HEK293T (cell line): ENCODE measurements at places on chromosomes 1 and 21.
A peak's percentile ranks its signal among the peaks of the same experiment; 100 is the strongest.

GRCh38 chr21:34887105-34887442 is 162.0 kb downstream of the RUNX1 start:
- DNase-seq = no peak

GRCh38 chr1:58841455-58841854 is 57.6 kb upstream of the JUN start:
- DNase-seq = peak; percentile 53

DNA sequence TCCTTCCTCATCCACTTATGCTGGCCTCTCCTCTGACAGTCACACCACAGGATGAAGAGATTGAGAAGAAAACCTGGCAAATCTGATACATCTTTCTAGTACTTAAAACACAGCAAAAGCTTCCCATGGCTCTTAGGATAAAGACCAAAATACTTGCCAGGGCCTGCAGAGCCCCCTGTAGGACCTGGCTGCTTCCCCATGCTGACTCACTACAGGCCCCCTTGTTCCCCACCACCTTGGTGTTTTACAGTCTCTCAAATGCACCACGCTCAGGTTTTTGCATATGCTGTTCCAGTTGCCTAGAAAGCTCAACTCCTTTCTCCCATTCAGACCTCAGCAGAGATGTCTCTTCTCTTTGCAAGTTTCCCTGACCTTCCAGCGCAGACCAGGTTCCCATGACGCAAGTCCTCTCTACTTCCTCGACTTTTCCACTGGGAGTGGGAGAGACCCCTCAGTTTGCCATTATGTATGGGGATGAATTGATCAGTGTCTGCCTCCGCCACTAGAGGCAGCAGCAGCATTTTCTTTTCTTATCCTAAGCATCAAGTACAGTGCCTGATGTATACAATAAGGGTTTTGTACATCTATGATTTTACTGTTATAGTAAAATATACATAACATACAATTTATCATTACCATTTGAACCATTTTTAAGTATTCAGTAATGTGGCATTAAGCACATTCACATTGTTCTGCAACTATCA is 113.8 kb upstream of the C8B start:
- DNase-seq = peak; percentile 43

DNA sequence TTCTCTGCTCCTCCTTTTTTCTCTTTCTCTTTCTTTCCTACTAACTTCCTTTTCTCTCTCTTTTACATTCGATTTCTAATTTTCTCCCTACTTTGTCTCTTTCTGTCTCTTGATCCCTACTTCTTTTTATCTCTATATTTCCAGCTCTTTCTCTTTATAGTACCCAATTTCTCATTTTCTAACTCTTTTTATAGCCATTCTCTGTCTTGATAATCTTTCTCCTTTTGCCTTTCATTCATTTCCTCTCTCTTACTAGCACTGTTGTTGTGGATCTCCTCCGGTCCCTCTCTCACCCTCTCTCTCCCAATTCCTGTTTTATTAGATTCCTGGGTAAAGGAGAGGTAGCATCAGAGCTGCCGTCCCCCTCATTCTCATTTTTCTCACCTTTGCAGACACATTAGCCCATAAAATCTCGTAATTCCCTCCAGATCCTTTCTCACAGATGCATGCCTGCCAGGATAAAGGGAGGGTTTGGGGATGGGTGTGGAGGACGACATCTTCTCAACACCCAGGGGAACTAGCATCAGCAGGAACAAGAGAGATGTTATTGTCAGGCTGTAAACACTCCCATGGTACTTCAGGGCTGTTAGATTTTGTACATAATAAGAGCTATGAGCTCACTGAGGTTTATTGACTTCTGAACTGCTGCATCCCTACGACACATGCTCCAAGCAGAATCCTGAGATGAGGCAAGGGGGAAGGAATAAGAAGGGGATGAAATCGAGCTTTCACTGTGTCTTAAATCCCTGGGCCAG is 159.0 kb upstream of the GALNT2 start:
- no peak for DNase-seq

GRCh38 chr1:9253004-9253403 is 18.4 kb downstream of the H6PD start:
- DNase-seq = peak; percentile 34

DNA sequence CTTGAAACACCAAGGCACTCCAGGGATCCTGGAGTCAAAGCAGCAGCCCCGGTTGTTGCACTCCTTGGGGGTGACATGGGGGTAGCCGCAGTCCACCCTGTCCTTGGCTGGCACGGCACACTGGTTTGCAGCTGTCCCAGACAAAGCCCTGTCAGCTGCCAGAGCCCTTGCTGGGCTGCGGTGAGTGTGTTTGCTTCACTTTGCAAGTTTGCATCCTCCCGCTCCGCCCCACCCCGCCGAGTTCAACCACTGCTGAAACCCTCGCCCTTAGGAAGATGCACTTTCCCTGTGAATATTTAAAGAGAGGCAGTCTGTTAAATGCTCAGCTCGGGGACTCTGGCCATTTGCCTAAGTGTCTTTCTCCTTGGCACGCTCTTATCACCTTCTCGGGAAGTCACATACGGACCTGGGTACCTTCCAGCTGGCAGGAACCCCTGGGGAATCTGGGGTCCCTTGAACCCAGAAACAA is 1.7 kb downstream of the TFF3 start:
- DNase-seq = no peak

DNA sequence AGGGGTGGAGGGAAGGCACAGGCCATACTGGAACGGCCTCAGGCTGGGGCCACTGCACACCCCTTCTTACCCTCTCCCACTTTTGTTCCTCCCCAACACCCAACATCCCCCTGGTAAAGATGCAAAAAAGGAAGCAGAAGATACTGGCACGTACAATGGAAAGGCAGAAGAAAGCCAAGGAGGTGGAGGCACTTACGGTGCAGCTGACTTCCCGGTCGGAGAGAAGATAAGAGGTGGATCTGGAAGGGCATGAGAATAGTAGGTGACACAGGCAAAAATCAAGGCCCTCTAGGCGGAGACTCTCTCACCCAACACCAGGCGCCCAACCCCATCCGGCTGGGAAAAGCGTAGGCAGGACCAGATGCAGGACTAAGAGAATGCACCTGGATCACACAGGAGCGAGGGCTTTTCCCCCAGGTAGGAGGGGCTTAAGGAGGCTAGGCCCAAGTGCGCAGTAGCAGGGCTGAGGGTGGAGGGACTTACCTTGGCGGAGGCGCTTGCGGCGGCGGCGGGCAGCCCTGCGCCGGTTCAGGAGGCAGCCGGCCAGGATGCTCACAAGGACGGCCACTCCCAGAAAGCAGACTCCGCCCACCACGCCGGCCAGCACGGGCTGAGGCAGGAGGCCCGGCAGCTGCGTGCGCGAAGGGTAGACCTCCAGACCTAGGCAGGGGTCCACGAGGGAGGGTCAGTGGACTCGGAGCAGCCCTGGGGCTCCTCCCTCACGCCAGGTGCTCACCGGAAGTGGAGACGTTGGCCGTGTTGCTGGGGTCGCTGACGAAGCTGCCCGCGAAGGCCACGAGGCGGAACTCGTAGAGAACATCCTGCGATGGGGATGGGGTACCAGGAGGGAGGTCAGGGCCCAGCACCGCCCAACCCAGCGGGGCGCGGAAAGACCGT is 4.1 kb upstream of the TAGLN2 start:
- DNase-seq = no peak
